ENCODE measurements at places on chromosomes 4 and X. TPM values are rescaled to one million over a fixed set of nuclear protein-coding genes. Genes with fewer than 3 reads are reported as not detected.
A peak's percentile ranks its signal among the peaks of the same experiment; 100 is the strongest.

DNA sequence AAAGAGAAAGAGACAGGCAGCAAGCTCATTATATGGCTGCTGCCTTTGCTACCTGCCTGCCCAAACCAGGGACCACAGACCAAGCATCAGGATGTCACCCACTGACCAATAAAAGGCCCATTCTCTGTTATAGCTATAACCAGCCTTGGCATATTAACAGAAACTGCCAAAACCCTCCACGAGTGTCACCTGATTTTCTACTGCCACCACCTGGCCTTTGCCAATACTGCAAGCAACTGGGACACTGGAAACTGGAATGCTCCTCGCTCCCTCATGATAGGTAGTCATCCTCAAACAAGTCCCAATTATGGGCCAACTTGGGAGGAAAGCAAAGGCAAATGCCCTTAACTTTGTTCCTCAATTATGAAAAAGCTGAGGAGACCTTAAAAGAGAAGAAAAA is 76.0 kb downstream of the SPIN4 start:
- DNase-seq, result peak; percentile 27
- H3K4me3 ChIP-seq, result no peak overlapping the region
- no peak overlapping the region for H3K27ac ChIP-seq
- no peaks in the 10 kb centered on the region for H3K27me3 ChIP-seq

DNA sequence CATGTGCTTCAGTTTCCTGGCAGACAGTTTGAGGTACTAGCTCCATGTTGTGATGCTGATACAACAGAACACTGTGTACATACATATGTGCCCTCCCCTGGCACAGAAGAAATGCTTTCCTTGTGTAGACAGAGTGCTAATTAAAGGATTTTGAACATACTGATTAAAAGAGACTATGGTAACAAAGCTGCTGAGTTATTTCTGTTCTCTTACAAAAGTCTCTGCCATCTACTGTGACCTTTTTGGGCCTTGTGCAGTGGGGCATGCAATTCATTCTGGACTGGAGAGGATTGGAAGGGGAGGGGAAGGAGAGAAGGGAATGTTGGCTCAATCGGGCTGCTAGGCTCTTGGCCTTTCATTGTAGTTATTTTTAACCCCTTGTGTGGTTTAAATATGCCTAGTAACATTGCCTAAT is 6.0 kb downstream of the PDLIM5 start:
- H3K27me3 ChIP-seq, result no peaks in the 10 kb centered on the region
- H3K4me3 ChIP-seq, result no peak overlapping the region
- no peak overlapping the region for H3K27ac ChIP-seq
- DNase-seq, result no peak
- H3K36me3 ChIP-seq, result no peaks in the 10 kb centered on the region

GRCh38 chr4:136489101-136489500 is 1043.2 kb downstream of the PCDH18 start:
- no peak overlapping the region for H3K27ac ChIP-seq
- no peaks in the 10 kb centered on the region for H3K36me3 ChIP-seq
- no peak overlapping the region for H3K4me3 ChIP-seq
- no peaks in the 10 kb centered on the region for H3K4me1 ChIP-seq

BEX2 gene
- 9.1 TPM for total RNA-seq

DNA sequence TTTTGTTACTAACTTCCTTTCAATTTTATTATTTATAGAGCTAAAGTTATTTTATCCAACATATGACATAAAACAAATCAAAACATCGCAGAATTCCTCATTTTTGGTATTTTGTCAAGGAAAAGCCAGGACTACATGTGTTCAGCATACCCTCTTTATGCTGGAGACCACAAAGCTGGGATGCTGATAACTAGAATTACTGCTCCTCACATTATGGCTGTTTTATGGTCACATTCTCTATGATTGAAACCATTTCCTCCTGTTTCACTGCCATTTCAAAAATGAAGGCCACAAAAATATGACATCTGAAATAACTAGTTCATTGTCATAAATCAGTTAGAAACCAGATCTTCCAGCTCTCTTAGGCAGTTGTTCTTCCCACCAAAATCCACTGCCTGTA is 41.7 kb downstream of the KLHL34 start:
- no peaks in the 10 kb centered on the region for H3K36me3 ChIP-seq
- H3K4me3 ChIP-seq, result no peak overlapping the region
- H3K27me3 ChIP-seq, result no peaks in the 10 kb centered on the region
- no peak overlapping the region for H3K27ac ChIP-seq

DNA sequence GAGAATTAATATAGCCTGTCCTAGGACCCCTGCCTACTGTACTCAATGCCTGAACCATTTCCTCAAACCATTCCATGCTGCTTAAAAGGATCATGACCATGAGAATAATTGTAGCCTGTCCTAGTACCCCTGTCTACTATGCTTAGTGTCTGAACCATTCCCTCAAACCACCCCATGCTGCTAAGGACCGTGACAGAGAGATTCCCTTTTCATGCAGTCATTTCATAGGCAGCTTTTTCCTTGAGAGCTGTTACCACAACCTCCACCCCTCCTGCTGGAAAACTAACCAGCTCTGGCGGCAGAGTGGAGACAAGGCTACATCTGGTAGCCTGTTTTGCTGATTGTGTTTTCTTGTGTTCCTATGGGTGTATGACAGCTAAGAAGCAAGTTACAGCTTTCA is 174.9 kb upstream of the SMARCAD1 start:
- H3K36me3 ChIP-seq, result no peaks in the 10 kb centered on the region
- H3K4me3 ChIP-seq, result no peak overlapping the region
- DNase-seq, result no peak

IL15 gene
- total RNA-seq, result 2.7 TPM
